CD4-positive, CD25-positive, alpha-beta regulatory T cell (primary cell): ENCODE measurements at places on chromosomes 7 and 10. TPM values are rescaled to one million over a fixed set of nuclear protein-coding genes. Genes with fewer than 3 reads are reported as not detected.

GPNMB gene
- not detected for total RNA-seq

RHBDD2 gene
- 194 TPM for total RNA-seq

CTNNA3 gene
- total RNA-seq, result not detected

DLG5 gene
- total RNA-seq, result 3.7 TPM

LMBR1 gene
- total RNA-seq, result 71.9 TPM

LIPJ gene
- not detected for total RNA-seq

HECTD2 gene
- total RNA-seq, result 1.7 TPM

STAMBPL1 gene
- total RNA-seq, result 40.5 TPM

PNLIP gene
- total RNA-seq, result not detected

GGCT gene
- 10.9 TPM for total RNA-seq

- no peaks in the 10 kb centered on the region for H3K27me3 ChIP-seq
- H3K36me3 ChIP-seq, result no peaks in the 10 kb centered on the region
- no peaks in the 10 kb centered on the region for H3K4me1 ChIP-seq
- H3K4me3 ChIP-seq, result no peak overlapping the region
Observed at GRCh38 chr7:89994483-89994882, 159.8 kb upstream of the STEAP1 start.

GRCh38 chr7:70432567-70433001 is 699.4 kb upstream of the GALNT17 start:
- H3K4me3 ChIP-seq, result no peak overlapping the region
- H3K27me3 ChIP-seq, result no peaks in the 10 kb centered on the region
- no peaks in the 10 kb centered on the region for H3K36me3 ChIP-seq
- no peak for DNase-seq
- no peaks in the 10 kb centered on the region for H3K4me1 ChIP-seq
- no peak overlapping the region for H3K27ac ChIP-seq

DNA sequence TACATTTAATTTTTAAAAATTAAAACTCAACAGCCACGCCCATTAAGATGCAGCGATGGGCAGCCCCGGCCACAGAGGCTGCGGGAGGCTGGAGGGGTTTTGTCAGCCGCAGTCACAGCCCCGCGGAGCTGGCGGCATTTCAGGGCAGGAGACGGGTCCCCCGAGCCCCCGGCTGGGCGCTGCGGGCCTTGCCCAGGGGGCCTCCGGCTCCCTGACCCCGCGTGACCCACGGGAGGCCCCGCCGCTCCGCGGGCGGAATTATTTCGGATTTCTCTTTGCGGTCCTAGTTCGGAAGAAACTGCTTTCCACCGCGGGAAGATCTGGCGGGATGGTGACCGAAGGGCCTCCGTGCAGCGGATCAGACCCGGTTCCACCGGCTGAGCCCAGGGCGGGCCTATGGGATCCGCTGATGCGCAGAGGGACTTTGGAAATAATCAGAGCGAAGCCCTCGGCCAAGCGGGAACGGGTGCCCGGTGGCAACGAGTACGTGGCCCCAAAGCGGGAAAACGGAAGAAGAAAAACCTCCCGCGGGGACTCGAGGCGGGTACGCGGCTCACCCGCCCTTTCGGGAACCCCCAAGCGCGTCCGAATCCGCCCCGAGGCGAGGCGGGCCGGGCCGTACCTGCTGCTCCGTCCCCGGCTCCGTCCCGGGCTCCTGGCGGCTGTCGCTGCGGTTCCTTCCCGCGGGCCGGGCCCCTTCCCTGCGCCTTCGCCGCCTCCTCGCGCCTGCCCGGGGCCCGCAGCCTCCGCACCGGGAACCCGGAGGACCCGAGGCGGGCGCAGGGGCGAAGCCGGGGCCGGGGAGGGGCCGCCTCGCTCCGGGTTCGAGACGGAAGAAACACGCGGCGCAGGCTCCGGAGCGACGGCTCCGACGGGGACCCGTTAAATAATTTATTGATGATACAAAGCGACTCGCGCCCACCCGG is 1.7 kb downstream of the NKX6-2 start:
- H3K36me3 ChIP-seq, result peaks cover 4% of the 10 kb centered on the region
- no peak for DNase-seq
- no peaks in the 10 kb centered on the region for H3K27me3 ChIP-seq
- no peak overlapping the region for H3K4me3 ChIP-seq

- DNase-seq, result no peak
- no peaks in the 10 kb centered on the region for H3K36me3 ChIP-seq
- peaks cover 45% of the 10 kb centered on the region for H3K27me3 ChIP-seq
- peaks cover 14% of the 10 kb centered on the region for H3K4me1 ChIP-seq
Observed at GRCh38 chr7:120989257-120990220, 1.0 kb downstream of the CPED1 start.

GRCh38 chr7:25402532-25402931 is 174.2 kb upstream of the NPVF start:
- H3K4me1 ChIP-seq, result no peaks in the 10 kb centered on the region
- no peak for DNase-seq
- no peak overlapping the region for H3K27ac ChIP-seq

GRCh38 chr10:67261300-67261797 is 335.5 kb downstream of the LRRTM3 start:
- H3K4me1 ChIP-seq, result no peaks in the 10 kb centered on the region
- DNase-seq, result no peak
- H3K27me3 ChIP-seq, result no peaks in the 10 kb centered on the region

GRCh38 chr10:61078542-61079275 is 134.7 kb upstream of the RHOBTB1 start:
- no peak overlapping the region for H3K4me3 ChIP-seq
- H3K4me1 ChIP-seq, result no peaks in the 10 kb centered on the region
- H3K27ac ChIP-seq, result no peak overlapping the region

- DNase-seq, result no peak
- H3K4me3 ChIP-seq, result no peak overlapping the region
- H3K27ac ChIP-seq, result no peak overlapping the region
- H3K36me3 ChIP-seq, result no peaks in the 10 kb centered on the region
- no peaks in the 10 kb centered on the region for H3K27me3 ChIP-seq
Observed at GRCh38 chr7:51082940-51083533, 233.6 kb downstream of the COBL start.

DNA sequence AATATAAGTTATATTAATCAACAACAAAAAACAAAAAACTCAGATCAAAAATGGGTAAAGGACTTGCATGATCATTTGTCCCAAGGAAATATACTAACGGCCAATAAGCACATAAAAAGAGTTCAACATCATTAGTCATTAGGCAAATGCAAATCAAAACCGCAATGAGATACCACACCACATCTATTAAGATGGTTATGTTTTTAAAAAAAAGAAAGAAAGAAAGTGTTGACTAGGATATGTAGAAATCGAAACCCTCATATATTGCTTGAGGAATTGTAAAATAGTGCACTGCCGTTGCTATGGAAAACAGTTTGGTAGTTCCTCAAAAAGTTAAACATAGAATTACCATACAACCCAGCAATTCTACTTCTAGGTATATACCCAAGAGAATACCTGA is 39.4 kb upstream of the CTNNA3 start:
- H3K4me3 ChIP-seq, result no peak overlapping the region
- no peaks in the 10 kb centered on the region for H3K36me3 ChIP-seq
- H3K4me1 ChIP-seq, result no peaks in the 10 kb centered on the region

DNA sequence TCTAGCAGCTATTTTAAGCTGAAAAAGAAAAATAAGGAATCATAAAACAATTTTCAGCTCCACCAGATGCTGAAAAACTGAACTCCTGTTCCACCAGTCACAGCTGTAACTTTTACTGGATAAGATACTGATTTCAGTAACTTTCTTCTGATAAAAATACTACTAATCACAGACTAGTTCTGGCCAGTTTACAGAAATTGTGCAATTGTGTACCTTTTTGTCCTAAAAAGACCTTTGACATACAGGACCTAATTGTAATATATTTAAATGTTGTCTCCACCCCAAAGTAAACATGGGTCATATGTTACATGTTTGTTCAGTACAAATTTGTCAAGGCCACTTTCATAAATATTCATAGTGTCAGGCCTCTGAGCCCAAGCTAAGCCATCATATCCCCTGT is 27.1 kb upstream of the PIP start:
- no peaks in the 10 kb centered on the region for H3K4me1 ChIP-seq
- no peak overlapping the region for H3K27ac ChIP-seq
- H3K27me3 ChIP-seq, result no peaks in the 10 kb centered on the region
- no peak overlapping the region for H3K4me3 ChIP-seq

DNA sequence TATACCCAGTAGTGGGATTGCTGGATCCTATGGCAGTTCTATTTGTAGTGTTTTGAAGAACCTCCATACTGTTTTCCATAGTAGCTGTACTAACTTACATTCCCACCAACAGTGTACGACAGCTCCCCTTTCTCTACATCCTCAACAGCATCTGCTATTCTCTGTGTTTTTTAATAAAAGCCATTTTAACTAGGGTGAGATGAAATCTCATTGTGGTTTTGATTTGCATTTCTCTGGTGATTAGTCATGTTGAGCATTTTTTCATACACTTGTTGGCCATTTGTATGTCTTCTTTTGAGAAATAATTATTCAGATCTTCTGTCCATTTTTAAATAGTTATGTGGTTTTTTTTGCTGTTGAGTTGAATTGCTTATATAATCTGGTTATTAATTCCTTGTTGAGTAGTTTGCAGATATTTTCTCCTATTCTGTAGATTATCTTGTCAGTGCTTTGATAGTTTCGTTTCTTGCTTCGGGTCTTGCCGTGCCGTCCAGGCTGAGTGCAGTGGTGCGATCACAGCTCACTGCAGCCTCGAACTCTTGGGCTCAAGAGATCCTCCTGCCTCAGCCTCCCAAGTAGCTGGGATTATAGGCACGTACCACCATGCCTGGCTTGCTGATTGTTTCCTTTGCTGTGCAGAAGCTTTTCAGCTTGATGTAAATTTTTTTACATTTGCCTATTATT is 12.0 kb downstream of the MTG1 start:
- no peaks in the 10 kb centered on the region for H3K27me3 ChIP-seq

DNA sequence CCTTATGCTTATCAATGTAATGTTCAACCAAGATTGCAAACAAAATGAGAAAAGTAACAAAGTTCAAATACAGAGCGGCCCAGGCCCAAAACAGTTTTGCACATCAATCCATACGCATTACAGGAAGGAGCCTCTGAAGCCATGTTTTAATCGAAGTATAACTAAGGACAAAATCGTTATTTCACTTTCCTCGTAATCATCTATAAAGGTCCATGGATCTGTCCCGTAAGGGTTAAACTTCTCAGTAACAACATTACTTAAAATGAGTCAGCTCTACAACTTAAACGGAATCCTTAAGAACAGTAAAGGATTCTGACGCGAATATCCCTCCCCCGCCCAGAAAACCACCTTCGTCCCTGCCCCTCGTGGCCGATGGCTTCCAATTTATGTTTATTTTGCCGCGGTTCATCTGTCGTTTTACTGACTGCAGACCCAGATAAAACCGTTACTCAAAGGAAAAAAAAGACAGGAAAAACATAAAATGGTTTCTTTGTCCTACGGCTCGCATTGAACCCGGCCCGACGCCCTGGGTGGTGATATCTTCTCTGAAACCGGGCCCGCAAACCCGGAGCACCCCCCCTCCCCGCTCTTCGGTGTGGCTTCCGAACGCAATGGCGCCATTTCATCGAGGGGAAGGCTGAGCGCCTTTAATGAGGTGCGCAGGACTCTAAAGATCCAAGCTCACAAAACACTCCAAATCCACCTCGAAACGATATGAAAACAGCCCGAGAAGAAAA is 1.1 kb downstream of the HNRNPA2B1 start:
- H3K27ac ChIP-seq, result peak overlapping the region; percentile 99
- no peaks in the 10 kb centered on the region for H3K27me3 ChIP-seq
- H3K4me1 ChIP-seq, result peaks cover 56% of the 10 kb centered on the region
- peak overlapping the region; percentile 100 for H3K4me3 ChIP-seq
- DNase-seq, result no peak
- H3K36me3 ChIP-seq, result peaks cover 38% of the 10 kb centered on the region

DNA sequence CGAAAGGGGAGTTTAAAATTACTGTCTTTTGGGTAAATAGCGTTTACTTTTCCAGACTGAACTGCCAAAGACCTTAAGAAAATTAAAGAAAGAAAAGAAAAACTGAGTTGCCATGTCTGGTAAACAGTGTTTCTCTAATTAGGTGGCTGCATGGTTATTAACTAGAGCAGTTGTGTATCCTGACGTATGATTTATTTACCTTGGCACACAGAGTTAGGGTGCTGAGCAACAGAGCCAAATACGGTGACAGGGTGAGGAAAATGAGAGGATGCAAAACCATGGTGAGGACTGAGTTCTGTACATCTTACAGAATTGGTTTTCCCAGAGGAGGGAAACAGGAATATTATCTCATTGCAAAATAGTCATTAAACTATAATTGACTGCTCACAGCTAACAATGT is 546.4 kb upstream of the FZD8 start:
- H3K36me3 ChIP-seq, result no peaks in the 10 kb centered on the region
- no peak overlapping the region for H3K4me3 ChIP-seq
- H3K27ac ChIP-seq, result no peak overlapping the region
- no peaks in the 10 kb centered on the region for H3K27me3 ChIP-seq
- no peak for DNase-seq

- no peaks in the 10 kb centered on the region for H3K4me1 ChIP-seq
- H3K4me3 ChIP-seq, result no peak overlapping the region
- DNase-seq, result no peak
- no peaks in the 10 kb centered on the region for H3K36me3 ChIP-seq
- H3K27ac ChIP-seq, result no peak overlapping the region
Observed at GRCh38 chr7:158030071-158030470, 557.6 kb downstream of the PTPRN2 start.

GRCh38 chr7:17456541-17456940 is 158.1 kb downstream of the AHR start:
- no peaks in the 10 kb centered on the region for H3K4me1 ChIP-seq
- DNase-seq, result no peak
- H3K27me3 ChIP-seq, result no peaks in the 10 kb centered on the region
- H3K4me3 ChIP-seq, result no peak overlapping the region
- H3K36me3 ChIP-seq, result no peaks in the 10 kb centered on the region

GRCh38 chr7:116159711-116160110 is 50.6 kb upstream of the TES start:
- no peak for DNase-seq
- no peaks in the 10 kb centered on the region for H3K36me3 ChIP-seq
- H3K4me3 ChIP-seq, result no peak overlapping the region
- no peak overlapping the region for H3K27ac ChIP-seq
- H3K4me1 ChIP-seq, result no peaks in the 10 kb centered on the region

DNA sequence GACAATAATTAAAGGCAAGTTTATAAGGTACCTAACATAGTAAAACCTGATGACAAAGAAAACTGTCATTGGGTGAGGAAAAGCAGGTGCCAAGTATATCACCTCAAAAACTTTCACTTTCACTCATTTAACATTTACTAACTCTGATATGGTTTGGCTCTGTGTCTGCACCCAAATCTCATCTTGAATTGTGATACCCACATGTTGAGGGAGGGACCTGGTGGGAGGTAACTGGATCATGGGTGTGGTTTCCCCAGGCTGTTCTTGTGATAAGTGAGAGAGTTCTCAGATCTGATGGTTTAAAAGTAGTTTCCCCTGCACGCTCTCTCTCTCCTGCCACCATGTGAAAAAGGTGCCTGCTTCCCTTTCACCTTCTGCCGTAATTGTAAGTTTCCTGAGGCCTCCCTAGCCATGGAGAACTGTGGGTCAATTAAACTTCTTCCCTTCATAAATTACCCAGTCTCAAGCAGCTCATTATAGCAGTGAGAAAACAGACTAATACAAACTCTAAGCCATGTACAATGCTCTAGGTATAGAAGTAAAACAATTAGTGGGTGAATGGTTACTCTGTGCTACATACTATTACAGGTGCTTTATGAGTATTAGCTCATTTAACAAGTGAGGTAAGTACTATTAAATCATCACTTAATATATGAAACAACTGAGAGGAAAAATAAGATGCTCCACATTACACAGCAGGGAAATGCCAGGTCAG is 199.0 kb downstream of the CHCHD3 start:
- H3K27ac ChIP-seq, result no peak overlapping the region
- peak; percentile 13 for DNase-seq
- H3K36me3 ChIP-seq, result no peaks in the 10 kb centered on the region

- H3K27me3 ChIP-seq, result no peaks in the 10 kb centered on the region
- no peak overlapping the region for H3K4me3 ChIP-seq
- H3K36me3 ChIP-seq, result no peaks in the 10 kb centered on the region
- no peak overlapping the region for H3K27ac ChIP-seq
Observed at GRCh38 chr7:123594813-123595241, 6.8 kb upstream of the ASB15 start.
